ENCODE measurements at places on chromosomes 5 and 9.

DNA sequence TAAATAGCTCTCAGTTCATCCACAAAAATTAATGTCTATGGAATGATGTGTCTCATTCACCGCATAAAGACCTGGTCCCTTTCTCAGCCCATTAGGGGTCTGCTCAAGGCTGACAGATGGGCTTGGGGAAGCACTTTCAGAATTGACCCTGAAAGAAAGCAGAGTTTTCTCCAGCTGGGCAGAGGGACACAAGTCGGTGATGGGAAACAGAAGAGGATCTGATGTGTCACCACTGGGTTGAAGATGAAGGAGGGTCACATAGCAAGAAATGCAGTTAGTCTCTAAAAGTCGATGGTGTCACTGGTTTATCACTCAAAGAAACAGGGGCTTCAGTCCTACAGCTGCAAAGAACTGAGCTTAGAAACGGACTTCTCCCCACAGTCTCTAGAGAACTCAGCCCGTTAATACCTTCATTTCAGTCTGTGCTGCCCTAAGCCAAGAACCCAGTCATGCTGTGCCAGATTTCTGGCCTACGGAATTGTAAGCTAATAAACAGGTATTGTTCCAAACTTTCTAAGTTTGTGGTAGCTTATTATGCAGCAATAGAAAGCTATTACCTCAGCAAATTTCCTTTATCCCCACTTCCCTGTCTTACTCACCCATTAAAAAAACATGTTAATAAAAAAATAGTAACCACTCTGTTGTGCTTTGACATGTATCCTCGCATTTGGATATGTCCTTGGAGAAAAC, 64.6 kb downstream of the ADAMTS12 start:
- no peak for DNase-seq

DNA sequence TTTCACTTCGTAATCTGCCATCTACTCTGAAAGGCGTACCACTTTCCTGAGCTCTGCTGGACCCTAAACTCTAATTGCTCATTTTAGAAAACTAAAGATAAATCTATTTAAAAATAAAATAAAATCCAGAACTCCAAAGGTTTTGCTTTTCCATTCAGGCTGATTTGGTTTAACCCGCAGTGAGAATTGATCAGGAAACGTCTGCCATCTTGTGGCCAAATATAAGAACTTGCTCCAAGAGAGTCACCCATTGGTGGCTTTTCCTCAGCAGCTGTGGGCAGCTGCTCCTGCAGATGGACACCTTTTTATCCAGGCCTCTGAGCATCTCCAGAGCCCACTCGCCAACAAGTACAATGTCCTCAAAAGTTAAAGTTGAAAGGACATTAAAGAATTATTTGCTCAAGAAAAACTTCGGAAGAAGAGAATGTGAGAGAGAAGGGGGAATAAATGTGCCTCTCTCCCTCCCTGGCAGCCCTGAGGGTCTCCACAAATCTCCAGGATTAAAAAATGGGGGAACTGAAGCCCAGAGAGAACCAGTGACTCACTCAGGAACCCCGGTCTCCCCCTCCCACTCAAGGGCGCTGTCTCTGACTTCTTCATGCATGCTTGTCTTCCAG, 4.1 kb downstream of the SAXO1 start:
- DNase-seq, result peak; percentile 16

GRCh38 chr5:129074903-129075302, 19.6 kb upstream of the ISOC1 start:
- no peak for DNase-seq

GRCh38 chr5:173963867-173964441, 25.0 kb upstream of the C5orf47 start:
- DNase-seq, result no peak

- DNase-seq, result no peak
Measured at GRCh38 chr5:167255926-167256325, 1035.5 kb upstream of the WWC1 start.

- DNase-seq, result no peak
Measured at GRCh38 chr5:135053278-135053677, 19.2 kb upstream of the PITX1 start.

DNA sequence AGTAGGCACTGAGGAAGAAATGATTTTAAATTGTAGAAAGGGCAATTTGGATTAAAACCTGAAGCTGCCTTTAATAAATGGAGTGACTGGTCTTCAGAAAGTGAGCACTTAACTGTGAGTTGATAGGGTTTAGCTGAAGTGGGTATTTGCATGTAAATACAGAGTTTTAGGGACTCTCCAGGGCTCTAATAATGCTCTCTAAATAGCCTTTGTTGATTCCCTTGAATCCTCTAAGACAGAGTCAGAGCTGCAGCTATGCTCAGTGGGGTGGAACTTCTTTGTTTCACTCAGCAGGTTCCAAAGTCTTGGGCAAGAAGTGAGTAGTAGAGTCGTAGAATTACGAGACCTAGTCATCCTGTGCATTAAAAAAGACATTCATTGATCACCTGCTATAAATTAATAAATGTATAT, 21.4 kb downstream of the GLRA1 start:
- no peak for DNase-seq

DNA sequence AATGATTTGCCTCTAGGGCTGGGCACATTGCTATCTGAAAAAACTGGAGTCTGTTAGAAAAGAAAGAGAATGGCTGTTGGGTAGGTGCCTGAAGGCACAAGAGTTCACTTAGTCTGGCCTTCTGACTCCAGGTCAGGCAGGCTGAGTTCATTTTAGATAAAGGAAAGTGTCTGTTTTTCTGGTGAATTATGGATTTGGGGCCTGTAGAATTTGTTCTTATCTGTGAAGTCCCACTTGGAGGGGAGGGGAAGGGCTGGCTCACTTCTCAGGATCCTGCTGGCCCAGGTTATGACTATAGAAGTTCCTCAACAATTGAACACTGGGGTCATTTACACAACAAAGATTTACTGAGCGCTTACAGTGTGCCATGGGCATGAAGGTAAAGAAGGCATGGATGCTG, 11.5 kb upstream of the SEPTIN8 start:
- no peak for DNase-seq

DNA sequence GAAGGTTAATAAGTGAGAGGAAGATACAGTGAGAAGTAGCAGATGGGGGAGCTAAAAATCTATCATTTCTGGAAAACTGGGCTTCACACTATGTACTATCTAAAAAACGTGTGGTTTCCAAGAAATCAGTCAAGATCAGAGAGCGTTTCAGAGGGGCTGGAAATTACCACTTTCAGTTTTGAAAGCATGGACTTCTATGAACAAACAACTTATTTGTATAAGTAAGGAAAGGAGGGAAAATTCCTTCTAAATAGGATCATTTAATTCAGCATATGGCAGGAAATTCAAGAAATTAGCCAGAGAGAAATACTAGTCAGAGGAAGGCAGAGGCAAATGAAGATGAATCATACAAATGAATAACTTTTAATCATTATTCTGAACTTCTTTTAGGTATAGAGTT, 11.3 kb downstream of the TNC start:
- no peak for DNase-seq

- DNase-seq, result no peak
Measured at GRCh38 chr5:162037431-162037830, 30.1 kb upstream of the GABRG2 start.

- DNase-seq, result no peak
Measured at GRCh38 chr5:180072556-180072955, 997 bp upstream of the RNF130 start.

DNA sequence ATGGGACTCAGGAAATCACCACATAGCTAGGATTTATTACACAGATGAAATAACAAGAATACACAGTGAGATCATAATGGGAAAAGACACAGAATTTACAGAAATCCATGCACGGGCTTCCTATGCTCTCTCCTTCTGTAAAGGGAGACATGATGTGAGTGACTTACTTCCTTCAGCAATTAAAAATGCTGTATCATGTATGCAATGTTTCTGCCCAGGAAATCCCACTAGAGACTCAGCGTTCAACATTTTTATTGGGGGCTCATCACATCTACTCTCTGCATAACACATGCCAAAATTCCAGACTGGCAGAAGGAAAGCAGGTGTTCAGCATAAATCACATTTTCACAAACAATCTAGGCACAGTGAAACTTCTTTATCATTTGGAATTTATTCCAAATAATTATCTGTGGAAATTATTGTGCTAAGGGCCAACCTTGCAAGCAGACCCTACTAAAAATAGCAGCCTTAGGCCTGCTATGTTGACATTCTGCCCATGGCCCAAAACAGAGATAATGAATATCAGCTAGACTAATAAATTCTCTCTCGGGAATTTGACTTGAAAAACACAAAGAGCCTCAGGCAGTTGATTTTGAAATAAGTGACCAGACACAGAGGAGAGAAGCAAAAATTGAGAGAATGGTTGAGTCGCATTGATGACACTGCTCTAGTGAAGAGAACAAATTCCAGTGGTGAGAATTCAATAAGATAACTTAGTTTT, 31.4 kb upstream of the SELENOP start:
- no peak for DNase-seq

- DNase-seq, result no peak
Measured at GRCh38 chr5:122312591-122313406, 762 bp downstream of the SNCAIP start.

DNA sequence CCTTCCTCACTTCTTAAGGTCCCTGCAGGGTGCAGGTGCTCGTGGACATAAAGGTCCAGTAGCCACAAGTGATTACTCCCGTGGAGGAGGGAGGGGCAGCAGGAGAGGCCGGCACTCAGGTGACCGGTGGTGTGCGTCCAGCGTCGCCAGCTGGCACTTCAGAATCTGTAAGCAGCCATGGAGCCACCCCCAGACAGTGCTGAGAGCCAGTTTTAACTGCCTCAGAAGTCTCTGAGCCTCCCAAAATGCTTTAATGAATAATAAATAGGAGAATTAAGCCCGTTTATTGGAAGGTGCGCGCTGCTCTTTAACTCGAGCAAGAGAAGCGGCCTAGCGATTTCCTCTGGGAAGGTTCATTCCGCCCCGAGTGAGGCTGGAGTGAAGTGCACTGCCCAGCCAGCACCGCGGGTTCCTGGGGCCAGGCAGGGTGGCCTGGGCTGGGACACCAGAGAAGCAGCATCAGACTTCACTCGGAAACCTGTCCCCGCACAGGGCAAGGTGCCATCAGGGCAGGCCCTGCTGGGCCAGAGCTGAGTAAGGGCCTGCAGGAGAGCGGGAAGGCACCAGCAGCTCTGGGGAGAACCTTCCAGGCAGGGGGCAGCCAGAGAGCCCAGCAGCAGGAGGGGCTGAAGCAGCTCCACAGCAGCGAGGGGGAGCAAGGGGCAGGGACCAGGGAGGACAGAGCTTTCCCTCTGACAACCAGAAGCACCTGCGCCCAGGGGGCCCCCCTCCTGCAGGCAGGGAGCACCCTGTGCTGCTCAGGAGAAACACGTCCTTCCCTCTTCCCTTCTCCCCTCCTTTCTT, 61.2 kb downstream of the VAV2 start:
- no peak for DNase-seq

- DNase-seq, result no peak
Measured at GRCh38 chr5:64759960-64760660, 8.4 kb downstream of the SREK1IP1 start.

- DNase-seq, result peak; percentile 60
Measured at GRCh38 chr5:332843-333242, 11.3 kb downstream of the AHRR start.

- DNase-seq, result no peak
Measured at GRCh38 chr9:106019702-106020101, 325.4 kb downstream of the TMEM38B start.

- DNase-seq, result no peak
Measured at GRCh38 chr9:18274693-18275092, 199.3 kb upstream of the ADAMTSL1 start.

- DNase-seq, result no peak
Measured at GRCh38 chr9:120875195-120875565, 1.8 kb downstream of the PHF19 start.

DNA sequence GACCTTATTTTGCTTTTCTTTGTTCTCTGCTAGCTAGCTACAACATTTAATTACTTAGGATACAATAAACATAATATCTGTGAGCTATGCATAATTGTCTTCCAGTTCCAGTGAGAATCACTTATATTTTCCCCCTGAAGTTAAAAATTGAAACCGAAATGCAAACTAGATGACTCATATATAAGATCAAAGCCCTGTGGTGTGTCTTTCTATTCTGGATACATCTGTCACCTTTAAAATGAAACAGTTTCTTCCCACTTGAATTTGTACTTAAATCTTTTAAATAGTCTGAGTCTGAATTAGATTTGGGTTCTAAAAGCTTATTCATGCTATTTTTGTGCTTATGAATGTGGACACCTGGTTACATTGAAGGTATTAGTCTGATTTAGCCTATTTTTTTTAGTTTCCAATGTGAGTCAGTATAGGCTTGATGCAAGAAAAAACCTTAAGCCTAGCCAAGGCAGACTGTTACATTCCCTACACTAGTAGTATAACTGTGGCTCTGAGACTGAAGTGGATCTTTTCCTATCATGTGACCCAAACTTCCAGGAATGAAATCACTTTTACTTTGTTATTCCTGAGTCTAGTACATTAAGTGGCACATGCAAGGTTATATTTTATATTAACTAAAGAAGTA, 703.5 kb upstream of the RGMB start:
- DNase-seq, result no peak

DNA sequence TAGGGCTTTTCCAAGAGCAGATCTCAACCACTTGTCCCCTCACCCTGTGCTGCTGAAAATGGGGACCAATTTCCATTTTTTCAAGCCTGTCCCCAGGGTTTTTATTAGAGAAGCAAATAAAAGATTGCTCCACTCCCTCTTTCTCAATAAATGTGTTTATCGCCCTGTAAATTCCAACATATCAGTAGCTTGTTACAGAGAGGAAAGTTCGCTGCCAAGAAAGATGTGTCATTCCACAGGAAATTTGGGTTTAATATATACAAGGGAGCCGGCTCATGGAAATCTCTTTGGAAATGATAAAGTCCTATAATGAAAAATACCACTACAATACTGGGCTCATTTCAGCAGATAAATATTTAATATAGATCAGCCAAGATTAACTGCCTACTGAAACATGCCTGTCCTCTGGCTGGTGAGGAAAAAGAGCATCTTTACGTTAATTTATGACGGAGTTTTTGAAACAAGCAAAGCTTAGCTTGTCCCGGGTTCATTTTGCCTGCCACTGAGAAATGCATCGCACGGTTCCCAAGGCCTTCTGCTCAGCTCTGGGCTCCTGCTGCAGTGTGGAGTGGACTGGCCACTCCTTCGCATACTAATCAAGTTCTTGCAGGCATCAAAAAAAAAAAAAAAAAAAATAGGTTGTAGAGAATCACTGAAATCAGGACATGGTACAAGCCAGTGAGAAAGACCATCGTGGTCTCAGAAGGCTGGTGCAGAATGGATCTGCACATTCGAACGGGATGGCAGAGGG, 84.5 kb downstream of the BRINP1 start:
- DNase-seq, result no peak

- no peak for DNase-seq
Measured at GRCh38 chr9:114275246-114276004, 47.5 kb upstream of the ORM1 start.

- no peak for DNase-seq
Measured at GRCh38 chr5:127838661-127839060, 135.5 kb downstream of the CCDC192 start.

Measured in stimulated activated CD4-positive, alpha-beta T cell treated with anti-CD3 and anti-CD28 coated beads, Interleukin-2, amount 100 ng/mL, for 24 hours (primary cell).